ENCODE measurements at places on chromosomes 2 and 18. TPM values are rescaled to one million over a fixed set of nuclear protein-coding genes. Genes with fewer than 3 reads are reported as not detected.

Gene SS18
- total RNA-seq: 103 TPM

Gene TEX261
- total RNA-seq: 52.3 TPM

DNA sequence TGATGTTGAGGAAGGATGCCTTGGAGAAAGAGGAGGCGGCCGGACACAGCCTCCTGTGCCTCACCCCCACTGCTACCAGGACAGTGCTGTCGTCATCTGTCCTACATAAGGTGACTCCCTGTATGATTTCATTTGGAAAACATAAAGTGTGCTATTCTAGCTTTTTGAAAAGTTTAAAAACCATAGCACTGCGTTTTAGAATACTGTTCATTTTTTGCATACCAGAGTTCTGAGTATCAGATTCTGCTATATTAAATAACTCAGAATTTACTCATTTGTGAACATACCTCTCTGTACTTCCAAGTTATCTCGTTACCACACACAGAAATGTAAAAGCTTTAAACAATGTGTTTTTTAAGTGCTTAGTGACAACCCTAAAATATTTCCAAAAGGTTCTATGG, 302.9 kb downstream of the LRRTM1 start:
- no peak overlapping the region for H3K4me3 ChIP-seq
- no peaks in the 10 kb centered on the region for H3K27me3 ChIP-seq
- no peak for DNase-seq
- peaks cover 18% of the 10 kb centered on the region for H3K4me1 ChIP-seq
- H3K36me3 ChIP-seq: no peaks in the 10 kb centered on the region

GRCh38 chr2:200479692-200480265, 30.1 kb downstream of the KCTD18 start:
- DNase-seq: peak; percentile 20
- H3K4me1 ChIP-seq: peaks cover 19% of the 10 kb centered on the region
- H3K4me3 ChIP-seq: no peak overlapping the region
- no peaks in the 10 kb centered on the region for H3K27me3 ChIP-seq
- peaks cover 33% of the 10 kb centered on the region for H3K36me3 ChIP-seq

DNA sequence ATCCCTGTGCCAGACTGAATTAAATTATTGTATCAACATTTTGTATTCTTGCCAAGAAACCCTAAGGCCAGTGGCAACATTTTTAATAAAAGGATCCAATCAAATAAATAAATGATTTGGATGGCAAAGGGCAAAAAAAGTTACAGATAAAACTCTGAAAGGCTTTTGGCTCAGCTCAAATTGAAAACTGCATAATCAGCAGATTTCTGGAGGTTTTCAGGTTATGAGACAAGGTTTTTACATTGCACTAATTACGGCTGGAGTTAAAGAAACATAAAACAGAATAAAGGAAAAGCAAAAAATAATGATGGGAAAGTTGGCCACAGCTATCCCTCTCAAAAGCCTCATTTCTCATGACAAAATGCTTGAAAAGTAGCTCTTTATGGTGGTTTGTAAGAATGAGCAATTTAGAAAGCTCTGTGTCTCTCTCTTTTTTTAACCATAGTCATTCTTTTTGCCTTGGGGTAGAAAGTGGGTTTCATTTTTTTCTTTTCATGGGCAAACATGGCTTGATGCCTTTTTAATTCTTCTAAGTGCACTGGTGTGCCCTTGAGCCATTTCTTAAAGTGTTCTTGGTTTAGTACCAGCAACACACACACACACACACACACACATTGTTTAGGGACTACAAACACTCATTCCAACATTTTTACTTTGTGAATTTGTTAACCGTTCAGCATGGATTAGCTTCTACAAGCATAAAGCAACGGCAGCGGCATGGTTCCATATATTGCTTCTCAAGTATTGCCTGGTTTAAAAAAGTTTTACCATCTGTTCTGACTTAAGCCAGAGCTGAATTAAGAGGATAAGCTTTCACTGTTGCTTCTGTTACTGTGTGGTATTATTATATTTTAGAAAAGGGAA, 747.1 kb upstream of the FSHR start:
- no peak overlapping the region for H3K4me3 ChIP-seq
- DNase-seq: no peak
- H3K27me3 ChIP-seq: peaks cover 41% of the 10 kb centered on the region
- no peaks in the 10 kb centered on the region for H3K36me3 ChIP-seq
- no peak overlapping the region for H3K27ac ChIP-seq
- H3K4me1 ChIP-seq: no peaks in the 10 kb centered on the region

- H3K4me1 ChIP-seq: peaks cover 4% of the 10 kb centered on the region
- peak overlapping the region; percentile 73 for H3K4me3 ChIP-seq
- peak overlapping the region; percentile 75 for H3K27ac ChIP-seq
- no peaks in the 10 kb centered on the region for H3K27me3 ChIP-seq
Observed at GRCh38 chr2:10042301-10043161, 819 bp upstream of the KLF11 start.
